GF-D8 (cell line): ENCODE measurements at places on chromosomes 2 and 18.

- no peak for DNase-seq
Measured at GRCh38 chr2:150468350-150468960, 19.0 kb downstream of the RND3 start.

DNA sequence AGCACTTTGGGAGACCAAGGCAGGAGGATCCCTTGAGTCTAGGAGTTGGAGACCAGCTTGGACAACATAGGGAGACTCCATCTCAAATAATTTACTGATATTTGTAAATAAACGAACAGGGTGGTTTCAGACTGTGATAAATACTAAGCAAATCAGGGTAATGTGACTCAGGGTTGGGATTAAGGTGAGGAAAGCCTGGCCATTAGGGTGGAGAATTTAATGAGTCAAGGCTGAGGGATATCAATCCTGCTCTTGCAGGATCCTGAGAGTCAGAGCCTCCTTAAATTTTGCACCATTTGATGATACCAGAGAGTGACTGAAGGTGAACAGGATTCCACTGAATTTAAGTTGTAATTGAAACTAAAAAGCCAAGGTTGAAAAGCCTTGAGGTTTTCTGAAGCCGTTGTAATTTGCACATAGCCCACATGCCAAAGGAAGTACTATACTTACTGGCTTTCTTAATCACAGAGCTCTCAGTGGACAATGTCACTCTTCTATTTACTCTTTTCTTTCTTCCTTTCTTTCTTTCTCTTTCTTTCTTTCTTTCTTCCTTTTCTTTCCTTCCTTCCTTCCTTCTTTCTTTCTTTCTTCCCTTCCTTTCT, 28.6 kb upstream of the AP1S3 start:
- DNase-seq = no peak

DNA sequence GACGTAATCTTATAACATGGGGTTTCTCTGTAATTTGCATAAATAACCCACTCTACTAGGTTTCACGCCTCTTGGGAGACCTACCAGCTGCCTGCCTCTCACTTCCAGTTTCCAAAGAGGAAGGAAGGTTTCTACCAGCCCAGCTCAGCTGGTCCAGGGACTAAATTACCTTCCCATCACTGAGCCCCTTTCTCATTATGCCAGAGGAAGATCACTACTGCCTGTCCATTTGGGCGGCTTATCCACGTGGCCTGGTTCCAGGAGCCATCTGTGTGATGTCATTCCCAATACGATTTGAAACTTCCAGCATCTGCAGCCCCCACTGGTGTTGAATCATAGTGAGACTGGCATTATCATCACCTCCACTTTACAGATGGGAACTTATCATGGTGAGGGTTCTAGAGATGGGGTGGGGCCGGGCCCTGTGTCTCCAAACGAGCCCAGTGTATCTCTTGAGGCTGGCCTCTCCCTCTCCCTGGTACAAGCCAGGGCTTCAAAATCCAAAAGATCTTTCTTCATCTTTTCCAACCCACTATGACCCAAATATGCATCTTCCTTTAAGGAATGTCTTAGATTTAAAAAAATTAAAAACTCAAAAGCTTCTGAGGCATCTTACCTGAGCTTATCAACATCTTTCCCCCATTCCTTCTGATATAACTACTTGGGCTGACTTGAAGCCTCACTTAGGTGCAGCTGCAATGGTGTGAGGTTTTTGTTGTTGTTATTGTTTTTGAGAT, 140.8 kb downstream of the DDX1 start:
- no peak for DNase-seq

- DNase-seq = no peak
Measured at GRCh38 chr2:62536873-62537547, 31.0 kb upstream of the TMEM17 start.

GRCh38 chr2:38128653-38129052, 52.7 kb upstream of the CYP1B1 start:
- DNase-seq = no peak

DNA sequence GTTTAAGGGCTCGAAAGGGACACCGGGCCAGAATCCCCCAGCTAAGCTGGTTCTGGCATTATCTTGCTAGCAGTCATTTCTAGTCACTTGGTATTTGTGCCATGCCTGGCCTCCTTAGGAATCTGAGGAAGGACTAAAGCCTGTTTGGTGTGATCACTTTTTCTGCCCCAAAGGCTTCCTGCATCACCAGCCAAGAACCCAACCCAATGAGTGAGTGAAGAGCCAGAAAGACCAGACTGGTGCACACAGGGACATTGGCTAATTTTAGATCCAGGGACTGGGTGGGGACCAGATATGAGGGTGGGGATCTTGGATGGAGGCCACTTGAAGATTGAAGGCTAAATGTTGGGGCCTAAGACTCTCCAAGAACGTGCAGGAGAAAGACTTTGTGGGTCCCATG, 411.9 kb upstream of the TNP1 start:
- DNase-seq = no peak

DNA sequence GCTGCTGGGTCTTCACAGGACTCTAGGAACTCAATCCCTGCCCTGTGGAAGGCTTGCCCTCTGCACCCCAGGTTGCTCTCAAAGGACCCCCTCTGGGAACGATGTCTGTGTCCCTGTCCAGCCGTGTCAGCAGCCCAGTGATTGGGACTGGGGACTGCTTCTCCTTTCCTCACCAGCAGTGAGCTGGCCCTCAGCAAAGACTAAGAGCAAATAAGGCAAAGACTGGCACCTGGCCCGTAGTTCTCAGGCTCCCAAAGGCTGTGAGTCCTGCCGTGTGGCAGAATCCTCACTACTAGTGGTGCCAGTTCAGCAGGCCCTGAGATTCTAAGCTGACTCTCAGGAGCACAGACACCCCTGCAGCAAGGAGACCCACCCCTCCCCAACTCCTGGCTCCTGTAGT, 47.8 kb downstream of the TMEM163 start:
- no peak for DNase-seq

DNA sequence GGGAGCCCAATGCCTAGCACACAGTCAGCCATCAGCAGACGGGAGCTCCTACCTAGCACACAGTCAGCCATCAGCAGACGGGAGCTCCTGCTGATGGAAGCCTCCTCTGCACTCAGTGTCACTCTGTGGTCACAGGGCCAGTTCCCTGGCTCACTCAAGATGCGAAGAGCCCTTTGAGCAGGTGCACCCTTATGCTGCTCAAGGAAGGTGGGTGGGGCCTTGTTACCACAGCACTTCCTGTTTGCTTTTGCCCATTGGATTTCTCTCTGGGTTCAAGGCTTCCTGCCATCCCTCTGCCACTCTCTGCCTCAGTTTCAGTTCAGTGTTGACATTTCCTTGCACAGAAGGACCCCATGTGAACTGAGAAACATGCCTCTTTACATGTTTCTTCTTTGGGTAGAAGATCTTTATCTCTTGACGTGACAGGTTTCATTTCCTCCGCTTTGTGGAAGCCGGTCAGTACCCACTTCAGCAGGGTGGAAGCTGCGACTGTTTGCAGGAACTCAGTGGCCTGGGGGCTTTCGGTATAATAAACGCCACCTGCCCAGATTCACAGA, 11.6 kb downstream of the TRIB2 start:
- DNase-seq = no peak

DNA sequence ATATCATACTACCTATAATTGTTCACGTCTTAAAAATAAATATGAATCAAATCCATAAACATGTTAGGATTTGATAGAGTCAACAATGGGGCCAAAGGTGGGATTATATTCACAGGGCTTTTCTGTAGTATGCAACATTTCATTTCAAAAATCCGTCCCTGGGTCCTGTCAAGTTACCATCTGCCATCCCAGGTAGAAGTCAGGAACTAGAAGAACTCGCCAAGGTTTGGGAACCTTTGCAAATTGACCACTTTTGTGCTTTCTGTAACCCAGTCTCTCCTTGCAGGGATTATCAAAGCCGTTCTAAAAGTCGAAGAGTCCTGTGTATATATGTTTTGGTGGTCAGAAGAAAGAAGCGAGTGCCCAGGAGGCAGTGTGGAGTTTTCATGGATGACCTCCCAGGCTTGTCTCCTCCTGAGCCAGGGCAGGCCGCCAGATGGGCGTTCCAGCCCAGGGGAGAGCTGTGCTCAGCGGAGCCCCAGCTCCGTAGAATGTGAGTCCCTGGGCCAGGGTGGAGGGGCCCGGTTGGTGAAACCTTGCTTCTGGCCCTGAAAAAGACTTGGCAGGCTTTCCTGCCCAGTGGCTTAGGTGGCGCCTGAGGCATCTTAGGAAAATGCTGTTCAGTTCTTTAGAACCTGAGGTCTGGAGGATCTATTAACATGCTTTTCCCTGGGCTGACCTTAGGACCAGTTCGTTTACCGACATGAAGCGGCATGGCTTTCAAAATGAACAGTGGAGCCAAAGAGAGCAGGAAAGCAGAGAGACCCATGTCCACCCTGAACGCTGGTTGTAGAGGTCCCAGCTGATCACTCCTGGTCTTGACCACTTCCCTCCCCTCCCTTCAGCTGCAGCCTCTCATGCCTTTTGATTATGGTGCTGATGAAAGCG, 69.2 kb downstream of the LONRF2 start:
- no peak for DNase-seq

DNA sequence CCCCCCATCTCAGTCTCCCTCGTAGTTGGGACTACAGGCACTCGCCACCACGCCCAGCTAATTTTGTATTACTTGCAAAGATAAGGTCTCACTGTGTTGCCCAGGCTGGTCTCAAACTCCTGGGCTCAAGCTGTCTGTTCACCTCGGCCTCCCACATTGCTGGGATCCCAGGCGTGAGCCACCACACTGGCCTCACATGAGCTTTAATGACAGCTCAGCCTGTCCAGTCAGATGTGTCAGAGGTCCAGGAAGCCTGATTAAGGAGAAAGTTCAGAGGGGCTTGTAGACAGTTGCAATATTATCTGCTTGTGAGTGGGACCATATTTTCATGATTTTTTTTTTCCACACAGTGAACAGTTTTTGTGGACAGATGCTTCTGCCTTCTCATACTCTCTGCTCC, 82.0 kb downstream of the LIMS1 start:
- no peak for DNase-seq

GRCh38 chr2:209565896-209566582, 142.2 kb downstream of the MAP2 start:
- no peak for DNase-seq

GRCh38 chr18:2444201-2444875, 127.0 kb downstream of the METTL4 start:
- peak; percentile 49 for DNase-seq

DNA sequence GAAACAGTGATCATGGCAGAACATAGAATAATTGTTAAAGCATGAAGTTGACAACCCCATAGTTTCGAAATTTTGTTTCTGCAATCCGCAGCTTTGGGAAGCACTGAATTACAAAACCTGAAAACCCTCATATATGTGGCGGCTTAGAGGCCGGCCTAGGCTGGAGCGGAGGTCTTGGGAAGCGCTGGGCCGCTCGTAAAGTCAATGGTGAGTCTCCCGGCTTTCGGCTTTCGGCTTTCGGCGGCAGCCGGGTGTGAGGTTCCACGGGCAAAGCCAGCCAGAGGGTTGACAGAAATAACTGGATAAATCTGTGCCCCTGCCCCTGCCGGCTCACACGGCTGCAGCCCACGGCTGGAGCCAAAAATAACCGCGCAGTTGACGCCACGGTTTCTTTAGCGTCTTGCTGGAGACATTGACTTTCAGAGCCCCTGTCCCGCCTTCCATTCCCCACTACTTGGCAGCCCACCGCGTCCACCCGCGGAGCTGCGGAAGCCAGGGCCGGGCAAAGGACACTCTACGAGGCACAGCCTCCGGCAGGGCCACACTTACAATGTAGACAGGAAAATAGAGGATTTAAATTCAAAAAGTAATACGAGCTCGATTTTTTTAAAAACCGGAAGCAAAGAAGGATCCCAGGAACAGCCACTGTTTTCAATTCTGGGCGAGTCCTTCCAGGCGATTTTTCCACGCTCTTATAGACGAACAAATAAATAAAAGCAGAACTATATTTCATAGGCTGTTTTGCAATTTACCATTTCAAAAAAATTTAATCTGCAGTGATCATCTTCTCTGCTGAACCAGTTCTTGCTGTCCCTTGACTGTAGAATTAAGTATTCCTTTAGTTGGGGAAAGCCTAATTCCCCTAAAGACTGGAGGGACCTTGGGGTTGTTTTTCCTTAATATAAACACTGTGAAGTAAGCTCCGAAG, 28.3 kb upstream of the ATP6V1B1 start:
- no peak for DNase-seq

GRCh38 chr2:177143444-177143843, 69.2 kb upstream of the HNRNPA3 start:
- no peak for DNase-seq

DNA sequence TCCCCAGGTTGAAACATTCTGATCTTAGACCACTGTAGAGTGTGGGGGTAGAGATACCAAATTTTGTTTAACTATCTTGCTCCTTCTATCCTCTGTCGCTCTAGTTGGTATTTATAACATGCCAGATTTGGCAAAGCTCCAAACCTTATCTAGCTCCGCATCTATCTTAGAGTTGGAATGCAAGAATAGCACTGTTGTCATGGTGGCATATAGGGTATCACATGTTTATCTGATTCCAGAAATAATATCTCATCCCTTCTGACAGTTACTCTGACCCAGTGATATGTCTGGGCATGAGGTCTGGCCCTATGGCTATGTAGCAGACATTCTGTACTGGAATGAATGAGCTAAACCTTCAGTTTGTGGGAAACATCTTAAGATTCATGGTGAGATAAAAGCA, 51.7 kb downstream of the CABYR start:
- DNase-seq = no peak

DNA sequence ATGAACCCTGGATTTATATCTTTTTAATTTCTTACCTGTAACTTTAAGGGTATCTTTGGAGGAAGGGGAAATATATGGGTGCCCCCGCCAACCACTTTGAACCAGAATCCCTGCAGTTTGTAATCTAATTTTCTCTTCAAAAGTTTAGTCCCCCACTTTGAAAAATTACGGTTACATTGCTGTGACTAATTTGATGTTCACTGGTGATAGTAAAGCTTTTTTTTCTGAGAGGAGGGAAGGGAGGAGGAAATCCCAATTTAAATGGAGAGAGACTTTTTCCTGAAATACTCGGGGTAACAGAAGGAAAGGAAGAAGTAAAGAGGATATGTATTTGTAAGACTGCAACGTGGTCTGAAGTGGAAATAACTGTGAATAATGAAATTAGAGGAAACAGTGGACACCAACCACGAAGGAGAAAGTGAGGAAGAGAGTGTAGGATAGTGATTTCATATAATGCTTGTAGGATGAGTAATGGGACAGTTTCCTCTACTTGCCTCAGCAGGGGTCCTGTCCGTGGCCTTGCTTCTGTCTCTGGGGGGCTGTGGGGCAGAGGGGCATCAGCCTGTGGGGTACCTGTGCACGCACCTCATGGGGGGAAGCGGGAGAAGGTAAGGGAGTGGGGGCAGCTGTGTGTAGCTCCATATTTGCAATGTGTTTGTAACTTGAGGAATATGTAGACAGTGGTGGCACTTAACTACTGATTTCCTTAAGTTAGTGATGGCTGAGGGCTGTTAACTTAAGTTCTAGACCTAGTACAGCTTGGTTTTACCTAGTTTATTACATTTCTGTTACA, 161.1 kb downstream of the LTBP1 start:
- DNase-seq = no peak
